KBM-7 (cell line): ENCODE measurements at places on chromosomes 4 and X.

DNA sequence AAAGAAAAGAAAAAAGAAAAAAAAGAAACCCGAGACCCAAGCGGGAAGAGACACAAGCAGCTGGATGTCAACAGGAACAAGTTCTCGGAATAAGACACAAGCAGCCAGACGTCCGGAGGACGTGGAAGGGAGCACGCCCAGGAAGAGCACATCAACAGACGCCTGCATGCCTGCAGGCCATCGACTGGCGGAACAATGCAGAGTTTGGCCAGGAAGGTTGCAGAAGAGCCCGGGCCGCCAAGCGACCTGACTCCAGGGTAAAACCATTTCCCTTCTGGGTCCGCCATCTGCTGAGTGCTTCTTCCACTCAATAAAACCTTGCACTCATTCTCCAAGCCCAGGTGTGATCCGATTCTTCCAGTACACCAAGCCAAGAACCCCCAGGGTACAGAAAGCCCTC, 95.6 kb upstream of the PRR32 start:
- no peak for DNase-seq

DNA sequence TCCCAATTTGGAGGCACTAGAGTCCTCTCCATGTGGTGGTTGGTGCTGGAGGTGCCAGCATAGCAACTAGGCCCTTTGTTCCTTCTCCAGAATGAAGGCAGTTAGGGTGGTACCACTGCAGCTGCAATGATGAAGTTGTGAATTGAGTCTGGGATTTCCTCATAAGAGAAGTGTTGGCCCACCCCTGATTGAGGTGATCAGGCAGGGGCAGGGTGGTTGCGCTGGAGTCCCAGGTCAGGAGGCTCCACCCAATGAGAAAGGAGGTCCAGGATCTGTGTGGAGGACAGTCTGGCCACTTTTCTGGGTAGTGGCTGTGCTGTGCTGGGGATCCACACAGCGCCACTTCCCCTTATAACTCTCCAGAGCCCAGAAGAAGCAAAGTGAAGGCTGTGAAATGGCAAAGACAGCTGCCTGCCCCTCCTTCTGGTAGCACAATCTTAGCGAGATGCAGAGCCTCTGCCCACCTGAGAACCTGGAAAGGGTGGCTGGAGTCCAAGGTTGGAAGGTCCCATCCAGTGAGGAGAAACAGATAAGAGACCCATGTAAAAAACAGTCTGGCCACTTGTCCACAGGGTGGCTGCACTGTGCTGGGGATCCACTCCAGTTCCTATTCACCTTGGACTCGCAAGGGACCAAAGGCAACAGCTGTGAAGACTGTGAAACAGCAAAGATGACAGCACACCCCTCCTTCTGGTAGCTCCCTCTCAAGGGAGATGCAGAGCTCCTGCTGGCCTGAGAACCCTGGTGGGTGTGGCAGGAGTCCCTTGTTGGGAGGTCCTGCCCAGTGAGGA, 124.6 kb downstream of the RRAGB start:
- no peak for DNase-seq

DNA sequence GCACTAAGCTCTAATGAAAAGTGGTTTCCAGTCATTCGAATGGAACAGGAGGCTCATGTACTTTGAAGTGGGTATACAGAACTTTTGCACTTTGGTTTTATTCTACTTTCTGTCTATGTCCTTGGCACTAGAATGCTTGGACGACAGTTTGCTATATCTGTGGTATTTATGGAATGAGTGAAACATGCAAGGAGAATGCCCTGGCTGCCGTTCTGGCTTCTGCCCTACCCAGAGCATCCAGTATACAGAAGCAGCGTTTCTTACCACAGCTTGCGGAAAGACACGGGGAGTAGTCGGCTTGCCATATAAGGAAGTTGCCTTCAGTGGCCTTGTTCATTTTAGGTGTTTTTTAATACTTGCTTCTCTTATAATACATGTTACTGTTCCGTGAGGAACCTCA, 98.0 kb downstream of the TBL1X start:
- no peak for DNase-seq

GRCh38 chr4:110544594-110544993, 68.6 kb downstream of the ENPEP start:
- DNase-seq, result no peak

- peak; percentile 79 for DNase-seq
Measured at GRCh38 chrX:50725310-50725709, 88.7 kb downstream of the SHROOM4 start.
